Stimulated activated CD4-positive, alpha-beta T cell treated with anti-CD3 and anti-CD28 coated beads, Interleukin-1b, Interleukin-23, amount 100 ng/mL, for 1 hour (primary cell): ENCODE measurements at places on chromosomes 12 and 14.

GRCh38 chr12:104748790-104749189 lies 209.3 kb downstream of the SLC41A2 start:
- DNase-seq = no peak

DNA sequence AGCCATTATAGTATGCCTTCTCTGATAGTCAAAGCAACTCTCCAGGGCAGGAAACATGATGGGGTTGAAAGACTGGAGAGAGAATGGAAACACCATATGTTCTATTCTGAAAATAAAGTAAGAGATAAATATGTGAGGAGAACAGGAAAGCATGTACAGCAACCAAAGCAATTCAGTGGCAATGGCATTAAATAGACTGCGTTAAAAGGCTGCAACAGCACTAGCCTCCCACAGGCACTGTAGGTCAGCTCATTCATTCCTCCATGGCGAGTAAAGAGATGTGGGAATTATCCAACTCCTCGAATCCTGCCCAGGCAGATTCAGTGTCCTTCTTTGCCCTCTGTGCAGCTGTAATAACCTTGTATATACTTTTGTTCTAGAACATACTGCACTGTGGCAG lies 43.8 kb downstream of the ANO6 start:
- DNase-seq = no peak

GRCh38 chr12:65168681-65169319 lies 583 bp upstream of the LEMD3 start:
- no peak for DNase-seq

DNA sequence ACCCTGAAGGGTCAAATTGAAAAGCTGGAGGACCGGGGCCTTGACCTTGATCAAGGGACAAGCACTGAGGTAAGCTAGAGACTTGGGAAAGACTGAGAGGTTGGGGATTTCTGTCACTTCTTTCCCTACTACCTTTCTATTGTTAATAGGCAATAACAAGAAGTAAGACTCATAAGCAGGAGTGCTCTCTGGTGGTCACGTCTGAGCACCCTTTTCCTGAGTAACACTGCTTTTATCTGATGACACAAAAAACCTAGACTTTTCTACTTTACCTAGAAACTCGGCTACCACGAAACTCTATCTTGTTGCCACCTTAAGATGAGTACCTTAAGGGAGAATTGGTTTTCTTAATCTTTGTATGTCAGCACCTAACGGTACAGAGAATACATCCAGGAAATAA lies 35.5 kb upstream of the PPFIBP1 start:
- no peak for DNase-seq

GRCh38 chr12:107080299-107080698 lies 13.1 kb downstream of the CRY1 start:
- no peak for DNase-seq

GRCh38 chr14:68282479-68283377 lies 463.1 kb downstream of the RAD51B start:
- DNase-seq = no peak

DNA sequence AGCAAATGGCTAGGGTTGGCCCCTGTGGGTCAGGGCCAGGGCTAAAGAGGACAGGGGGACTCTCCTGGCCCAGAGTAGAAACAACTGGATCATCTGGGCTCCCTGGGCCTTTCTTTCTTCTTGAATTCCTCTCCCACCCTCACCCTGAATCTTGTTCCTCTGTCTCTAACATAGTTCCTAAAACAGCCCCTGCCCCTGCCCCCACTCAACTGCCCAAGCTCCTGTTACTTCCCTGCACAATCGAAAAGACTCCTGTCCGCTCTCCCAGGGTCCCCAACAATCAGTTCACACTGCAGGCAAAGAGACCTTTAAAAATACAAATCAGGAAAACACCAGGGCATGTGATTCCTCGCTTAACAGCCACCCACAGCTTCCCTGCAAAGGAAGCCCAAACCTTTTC lies 18.0 kb upstream of the ANKRD33 start:
- no peak for DNase-seq

- no peak for DNase-seq
These were observed 29.9 kb downstream of the HSPB8 start for GRCh38 chr12:119208626-119209061.

DNA sequence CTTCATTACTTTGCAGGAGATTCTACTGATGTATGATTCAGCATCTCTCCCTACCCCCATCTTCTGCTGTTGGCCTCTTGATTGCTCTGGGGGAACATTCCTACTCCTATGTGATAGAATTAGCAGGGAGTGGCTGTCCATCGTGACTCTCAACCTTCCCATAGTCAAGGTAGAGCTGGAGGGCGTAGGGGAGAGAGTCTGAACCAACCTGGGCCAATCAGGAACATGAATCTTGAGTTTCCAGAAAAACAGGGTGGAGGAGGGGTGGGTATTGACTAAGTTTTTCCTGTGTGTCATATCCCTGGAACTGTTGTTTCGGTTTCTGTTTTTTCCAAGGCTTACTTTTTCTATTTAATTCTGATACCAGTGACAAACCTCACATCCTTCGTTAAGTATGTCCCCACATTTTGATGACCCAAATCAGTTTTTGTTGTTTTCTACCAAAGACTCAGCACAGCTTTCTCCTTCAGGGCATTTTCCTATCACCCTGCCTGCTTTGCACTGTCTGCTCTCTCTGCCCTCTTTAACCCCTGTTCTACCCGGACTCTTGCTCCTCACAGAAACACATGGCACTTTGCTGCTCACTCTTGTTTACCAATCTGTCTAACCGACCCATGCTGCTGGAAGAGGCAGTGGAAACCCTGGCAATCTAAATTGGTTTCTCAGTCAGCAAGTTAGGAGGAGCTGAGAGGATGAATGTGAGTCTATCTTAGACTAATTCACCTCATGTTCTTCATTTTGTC lies 1428.3 kb downstream of the AACS start:
- no peak for DNase-seq

DNA sequence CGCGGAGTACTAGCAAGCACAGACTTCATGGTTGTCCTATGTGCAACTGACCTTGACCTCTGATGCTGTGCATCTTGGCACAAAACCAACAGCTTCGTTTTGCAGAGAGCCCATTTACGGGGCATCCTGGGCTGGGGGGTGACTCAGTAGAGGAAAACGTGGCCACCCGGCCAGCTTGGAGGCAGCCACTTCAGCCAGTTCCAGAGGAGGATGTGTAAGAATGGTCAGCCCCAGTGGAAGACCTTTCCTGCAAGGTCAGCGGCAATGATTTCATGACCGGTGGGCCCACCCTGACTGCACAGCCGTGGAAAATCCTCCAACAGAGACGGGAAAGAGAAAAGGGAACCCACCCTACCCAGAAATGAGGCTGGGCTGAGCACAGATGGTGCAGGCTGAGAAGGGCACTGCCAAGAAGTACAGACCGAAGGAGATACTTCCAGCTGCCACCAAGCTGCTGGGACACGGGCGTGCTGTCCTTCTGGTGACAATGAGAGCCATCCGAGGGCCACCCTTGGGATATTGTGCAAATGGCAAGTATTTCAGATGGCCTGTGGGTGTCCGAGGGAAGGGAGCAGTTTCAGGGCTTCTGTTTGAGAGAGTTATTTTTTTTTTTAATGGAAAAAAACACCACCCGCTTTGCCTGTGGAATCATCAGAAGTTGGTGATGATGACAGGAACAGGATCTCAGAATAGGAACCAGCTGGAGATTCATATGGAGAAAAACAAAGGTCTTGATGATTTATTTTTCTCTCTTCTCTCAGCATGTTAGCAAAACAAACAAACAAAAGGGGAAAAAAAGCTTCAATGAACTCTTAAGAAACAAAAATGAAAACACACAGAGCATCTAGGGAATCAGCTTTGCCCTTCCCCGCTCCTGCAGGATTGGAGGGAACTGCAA lies 120.2 kb upstream of the RFLNA start:
- DNase-seq = no peak

DNA sequence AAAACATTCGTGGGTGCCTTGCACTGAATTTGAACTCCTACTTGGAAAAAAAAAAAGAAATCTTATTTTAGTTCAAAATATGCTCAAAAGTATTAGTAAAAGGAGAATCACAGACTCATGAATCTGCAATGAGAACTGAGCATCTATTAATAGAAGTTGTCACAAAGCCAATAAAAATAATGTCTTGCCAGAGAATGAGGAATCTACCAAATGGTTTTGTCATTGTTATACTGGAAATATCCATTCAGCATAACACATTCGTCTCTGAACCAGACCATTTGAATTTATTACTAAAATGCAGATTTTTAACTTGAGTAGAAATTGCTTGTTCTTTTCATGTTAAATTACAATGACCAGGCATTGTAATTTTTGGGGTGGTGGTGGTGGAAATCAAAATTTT lies 11.6 kb upstream of the PTPRB start:
- DNase-seq = no peak

DNA sequence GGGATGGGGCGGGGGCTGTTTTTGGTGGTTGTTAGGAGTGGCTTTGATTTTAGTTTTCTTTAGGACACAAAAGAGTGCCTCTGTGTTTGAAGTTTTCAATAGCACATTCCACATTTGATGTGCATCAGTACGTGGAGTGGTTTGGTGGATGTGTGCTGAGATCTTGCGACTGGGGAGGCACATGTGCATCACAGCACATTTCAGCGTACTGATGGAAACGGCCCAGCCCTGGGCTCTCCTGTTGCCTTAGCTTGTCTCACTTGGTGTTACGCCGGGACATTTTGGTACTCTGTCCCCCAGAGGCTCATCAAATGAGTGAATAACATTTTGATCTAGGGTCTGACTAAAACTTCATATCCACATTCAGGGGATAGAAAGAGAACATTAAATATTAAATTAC lies 70.5 kb downstream of the GNS start:
- no peak for DNase-seq

DNA sequence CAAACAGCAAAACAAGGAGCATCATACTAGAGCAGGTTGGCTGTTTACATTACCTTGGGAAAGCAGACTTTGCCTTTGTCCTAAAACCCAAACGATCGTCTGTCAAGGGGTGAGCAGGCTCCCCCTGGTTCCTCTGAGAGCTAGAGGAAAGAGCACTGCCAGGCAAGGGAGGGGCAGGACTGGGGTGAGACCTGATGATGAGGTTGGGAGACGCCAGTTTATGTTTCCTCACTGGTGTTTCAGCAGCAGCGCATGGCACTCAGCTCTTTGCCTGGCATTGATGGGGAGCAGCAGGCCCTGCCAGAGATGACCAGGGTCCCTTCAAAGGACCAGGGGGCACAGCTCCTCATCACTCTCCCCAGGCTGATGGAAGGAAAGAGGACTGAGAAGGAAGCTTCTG lies 7.9 kb upstream of the KRT2 start:
- DNase-seq = no peak

DNA sequence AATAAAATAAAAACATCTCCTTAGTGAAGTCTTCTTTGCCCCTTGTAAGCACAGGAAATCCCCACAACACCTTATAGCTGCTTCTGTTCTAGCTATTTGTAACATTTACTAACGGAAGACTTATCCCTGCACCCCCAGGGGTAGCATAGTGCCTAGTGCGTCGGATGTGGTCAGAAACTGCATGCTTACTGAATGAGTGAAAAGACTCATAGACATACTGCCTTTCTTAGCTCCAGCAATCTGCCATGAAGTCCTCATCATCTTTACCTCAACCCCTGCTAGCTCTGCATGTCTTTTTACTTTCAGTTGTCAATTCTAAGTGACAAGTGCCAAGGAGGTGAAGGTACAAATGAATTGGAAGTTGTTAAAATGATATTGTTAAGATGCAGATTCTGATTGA lies 12.9 kb downstream of the RIOX1 start:
- no peak for DNase-seq

DNA sequence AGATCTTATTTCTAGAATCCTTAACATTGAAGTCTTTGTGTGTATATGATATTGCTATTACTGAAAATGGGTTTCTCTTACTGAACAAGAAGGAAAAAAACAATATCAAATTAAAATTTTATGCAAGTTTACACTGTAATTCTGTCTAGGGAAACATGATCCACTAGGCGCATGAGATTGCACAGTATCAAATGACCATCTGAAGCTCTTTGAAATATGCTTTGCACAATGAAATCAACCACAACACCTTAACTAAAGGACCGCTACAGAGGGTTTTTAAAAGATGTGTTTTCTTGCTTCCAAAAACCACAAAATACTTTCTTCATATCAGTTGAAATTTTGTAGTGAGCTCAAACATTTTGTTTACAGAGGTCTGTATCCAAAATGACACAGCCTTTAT lies 15.1 kb upstream of the KERA start:
- no peak for DNase-seq

GRCh38 chr14:73125746-73126145 lies 10.6 kb upstream of the PSEN1 start:
- DNase-seq = no peak

DNA sequence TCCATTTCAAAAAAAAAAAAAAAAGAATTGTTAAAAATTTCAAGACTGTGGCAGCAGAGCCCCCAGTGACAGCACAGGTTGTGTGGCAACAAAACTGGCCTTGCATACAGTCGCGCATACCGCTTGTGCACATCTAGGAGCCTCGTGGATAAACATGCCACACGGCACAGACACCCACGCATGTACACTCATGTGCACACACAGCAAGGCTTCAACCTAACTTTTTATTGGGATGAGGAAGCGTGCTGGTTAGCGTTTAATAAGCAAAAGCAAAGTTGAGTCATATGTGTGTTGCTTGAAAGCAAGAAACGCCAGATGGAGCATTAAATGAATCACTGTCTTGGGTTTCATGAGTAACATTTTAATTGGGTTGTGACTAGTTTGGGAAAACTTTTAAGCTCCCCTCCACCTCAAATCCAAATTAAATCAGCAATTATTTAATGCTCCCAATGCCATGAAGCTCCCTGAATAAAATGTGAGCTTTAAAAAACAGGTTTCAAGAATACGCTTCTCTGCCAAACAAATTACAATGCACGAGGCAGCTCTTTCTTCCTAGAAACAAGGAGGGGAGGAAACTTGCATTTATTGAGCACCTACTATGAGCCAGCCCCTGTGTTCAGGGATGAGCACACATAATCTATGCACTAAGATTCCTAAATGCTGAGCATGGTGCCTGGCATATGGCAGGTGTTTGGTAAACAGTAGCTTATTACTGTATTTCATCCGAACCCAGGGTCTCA lies 35.7 kb upstream of the EML1 start:
- DNase-seq = no peak

- no peak for DNase-seq
These were observed 43.6 kb downstream of the FSCB start for GRCh38 chr14:44463356-44464004.

- DNase-seq = no peak
These were observed 47.0 kb downstream of the PPP1R12A start for GRCh38 chr12:79887890-79888289.

- DNase-seq = no peak
These were observed 239.2 kb upstream of the FKBP4 start for GRCh38 chr12:2555487-2556082.

GRCh38 chr14:93091666-93092065 lies 24.1 kb downstream of the ITPK1 start:
- DNase-seq = no peak
